ENCODE measurements at places on chromosomes 2 and 18.

DNA sequence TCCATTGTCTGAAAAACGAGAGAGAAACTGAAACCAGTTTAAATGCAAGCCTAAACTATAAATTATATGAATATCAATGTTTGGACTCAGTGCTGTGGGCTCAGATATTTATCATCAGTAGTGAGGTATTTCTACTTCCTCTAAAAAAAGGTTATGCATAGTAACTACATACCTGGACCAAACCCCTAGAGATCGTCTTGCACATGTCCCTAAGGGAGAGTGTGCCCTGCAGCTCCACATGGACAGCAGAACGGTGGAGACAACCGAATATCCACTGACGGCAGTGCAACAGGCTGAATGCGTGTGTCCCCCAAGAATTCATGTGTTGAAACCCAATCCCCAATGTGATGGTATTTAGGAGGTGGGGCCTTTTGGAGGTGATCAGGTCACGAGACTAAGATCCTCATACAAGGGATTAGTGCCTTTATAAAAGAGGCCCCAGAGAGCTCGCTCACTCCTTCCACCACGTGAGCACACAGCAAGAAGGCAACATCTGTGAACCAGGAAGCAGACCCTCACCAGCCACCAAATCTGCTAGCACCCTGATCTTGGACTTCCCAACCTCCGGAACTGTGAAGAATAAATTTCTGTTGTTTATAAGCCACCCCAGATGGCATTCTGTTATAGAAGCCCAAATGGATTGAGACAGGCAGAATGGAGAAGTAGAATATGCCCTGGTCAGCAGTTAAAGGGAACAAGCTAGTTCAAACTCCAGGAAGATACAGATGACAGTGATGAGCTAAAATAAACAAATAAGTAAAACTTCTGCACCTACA lies 208.4 kb downstream of the ANAPC1 start:
- no peak for DNase-seq

DNA sequence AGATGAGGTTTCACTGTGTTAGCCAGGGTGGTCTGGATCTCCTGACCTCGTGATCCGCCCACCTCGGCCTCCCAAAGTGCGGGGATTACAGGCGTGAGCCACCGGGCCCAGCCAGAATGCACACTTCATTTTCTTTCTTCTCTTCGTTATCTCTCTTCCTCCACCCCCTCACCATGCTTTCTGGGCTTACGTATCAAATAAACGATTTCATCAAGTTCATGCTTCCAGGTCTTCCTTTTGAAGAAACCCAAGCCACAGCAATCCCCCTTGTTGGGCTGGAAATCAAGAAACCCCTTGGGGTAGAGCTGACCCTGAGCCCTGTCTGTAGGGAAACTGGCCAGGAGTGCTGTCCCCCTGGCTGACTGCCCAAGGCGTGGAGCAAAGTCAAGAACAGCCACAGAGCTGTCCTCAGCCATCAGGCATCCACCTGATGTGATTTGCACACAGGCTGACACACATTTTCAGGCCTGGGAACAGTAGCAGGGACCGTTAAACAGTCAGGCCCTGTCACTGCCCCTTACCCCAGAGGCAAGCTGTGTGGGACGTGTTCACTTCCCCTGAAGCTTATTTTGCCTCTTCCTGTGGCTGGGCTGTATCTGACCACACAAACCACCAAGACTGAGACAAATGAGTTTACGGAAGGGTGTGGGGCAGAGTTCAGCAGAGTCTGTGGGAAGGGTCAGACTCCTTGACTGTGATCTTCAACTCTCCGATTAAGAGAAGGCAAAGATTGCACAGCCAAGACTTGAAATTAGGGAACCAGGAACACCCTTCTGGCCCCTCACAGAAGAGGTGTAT lies 15.1 kb upstream of the NMUR1 start:
- peak; percentile 46 for DNase-seq

DNA sequence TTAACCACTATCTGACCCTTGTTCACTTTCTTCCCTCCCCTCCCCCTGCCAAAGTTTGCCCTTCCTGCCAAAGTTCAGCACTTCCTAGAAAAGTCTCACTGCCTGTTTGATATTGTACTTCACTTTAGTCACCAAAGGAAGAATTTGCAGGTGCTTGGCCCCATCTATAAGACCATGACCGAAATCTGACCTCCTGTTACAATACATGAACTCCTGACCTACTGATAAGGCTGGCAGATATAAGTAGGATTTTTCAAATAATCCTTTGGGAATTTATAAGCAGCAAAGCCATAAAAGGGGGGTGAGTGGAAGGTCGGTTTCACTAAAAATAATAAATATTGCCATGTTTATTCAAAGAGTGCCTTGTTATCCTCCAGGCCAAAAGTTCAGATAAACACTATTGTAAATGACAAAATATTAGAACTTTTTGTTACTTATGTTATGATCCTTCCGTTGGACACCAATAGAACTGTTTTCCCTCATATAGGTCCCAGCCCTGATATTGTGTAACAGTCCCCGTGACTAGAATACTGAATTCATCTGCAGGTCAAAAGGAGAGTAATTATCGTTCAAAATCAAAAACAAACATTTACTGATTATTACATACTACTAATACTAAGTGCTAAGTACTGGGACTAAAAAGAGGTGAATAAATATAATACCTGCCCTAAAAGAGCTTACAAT lies 277.6 kb downstream of the EXOC6B start:
- DNase-seq, result no peak

- peak; percentile 87 for DNase-seq
Observed at GRCh38 chr2:98012561-98012991, 16.8 kb upstream of the TMEM131 start.

DNA sequence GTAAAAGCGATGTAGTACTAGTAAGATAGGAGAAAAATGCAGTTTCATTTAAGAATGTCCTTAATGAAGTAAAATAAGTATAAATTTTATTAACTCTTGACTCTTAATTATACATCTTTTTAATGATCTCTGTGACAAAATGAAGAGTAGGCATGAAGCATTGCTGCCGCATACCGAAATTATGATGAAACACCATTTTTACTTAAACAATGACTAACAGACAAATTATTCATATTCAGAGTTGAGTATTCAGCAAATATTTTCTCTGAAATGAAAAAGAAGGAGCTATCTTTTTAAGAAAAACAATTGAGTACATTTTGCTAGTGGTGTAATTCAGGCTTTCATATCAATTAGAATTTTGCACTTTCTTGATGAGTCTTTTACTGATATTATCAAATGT lies 150.6 kb upstream of the DOCK10 start:
- no peak for DNase-seq

DNA sequence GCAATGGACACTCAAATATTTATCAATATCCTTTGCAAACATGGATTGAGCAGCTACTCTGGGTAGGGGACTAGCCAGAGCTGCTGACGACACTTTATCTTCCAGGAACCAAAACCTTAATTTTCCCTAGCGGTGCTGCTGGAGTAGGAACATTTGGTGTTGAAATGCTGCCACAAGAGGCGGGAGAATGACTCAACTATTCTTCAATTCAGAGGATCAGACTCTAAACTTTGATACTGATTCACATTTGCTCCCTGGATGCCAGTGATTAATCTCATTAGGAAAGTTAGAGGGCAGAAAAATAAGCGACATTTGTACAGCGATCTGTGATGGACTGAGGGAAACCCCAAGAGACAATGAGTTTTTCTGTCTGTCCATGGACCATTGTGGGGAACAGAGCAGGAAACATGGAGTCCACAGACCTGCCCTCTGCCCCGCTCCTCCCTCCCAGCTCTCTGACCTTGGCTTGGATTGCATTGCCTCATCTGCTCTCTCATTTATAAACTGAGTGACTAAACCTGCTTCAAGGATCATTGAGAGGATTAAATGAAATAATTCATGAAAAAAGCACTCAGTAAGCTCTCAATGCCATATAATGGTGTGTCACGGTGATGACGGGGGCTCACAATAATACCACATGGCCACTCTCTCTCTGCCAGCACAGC lies 12.6 kb upstream of the EPB41L3 start:
- no peak for DNase-seq

DNA sequence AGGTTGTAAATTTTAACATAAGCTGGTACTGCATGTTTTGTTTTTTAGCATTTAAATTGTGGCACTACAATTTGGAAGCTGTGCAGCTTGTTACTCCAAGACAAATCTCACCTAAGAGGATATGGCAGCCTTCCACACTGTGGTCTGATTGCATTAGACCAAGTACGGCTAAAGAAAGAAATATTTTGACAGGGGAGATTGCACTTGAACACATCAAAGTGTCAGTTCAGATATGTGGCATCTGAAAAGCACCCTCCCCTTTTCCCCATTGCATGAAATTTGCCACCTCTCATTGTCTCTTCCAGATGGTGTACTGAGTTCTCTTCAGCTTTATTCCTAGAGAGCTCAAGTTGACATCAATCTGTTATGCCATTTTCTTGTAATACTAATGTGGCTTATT lies 295.9 kb downstream of the ERBB4 start:
- DNase-seq, result no peak

DNA sequence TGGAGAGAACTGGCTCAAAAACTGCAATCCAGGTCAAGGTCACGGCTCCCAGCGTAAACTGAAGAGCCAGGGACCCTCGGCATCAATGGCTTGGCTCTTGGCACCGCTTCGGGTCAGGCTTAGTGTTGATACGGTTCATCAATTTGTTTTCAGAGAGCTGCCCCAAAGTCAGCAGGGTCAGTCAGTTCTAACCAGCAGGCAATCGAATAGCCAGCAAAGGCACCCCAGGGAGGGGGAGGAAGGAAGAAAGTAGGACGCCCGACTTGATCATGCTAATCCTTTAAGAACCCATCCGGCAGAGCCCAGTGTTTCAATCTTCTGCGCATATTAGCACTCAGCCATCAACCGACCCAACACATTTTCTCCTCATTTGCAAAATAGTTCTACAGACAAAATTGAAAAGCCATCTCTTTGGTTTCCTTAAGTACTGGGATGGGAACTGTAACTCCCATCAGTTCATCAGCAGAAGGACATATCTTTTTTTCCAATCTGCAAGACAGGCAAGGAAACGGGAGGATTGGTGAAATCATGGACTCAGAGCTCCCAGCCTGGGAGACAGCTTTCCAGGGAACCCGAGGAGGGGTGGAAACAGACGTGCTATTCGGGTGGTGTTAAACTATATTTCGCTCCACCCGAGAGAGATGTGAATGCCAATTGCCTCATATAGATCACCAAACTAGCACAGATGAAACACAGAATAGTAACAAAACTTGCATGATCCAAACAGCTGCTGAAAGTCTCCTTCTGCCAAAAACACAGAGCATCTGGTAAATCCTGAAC lies 40.7 kb upstream of the CABLES1 start:
- DNase-seq, result no peak

DNA sequence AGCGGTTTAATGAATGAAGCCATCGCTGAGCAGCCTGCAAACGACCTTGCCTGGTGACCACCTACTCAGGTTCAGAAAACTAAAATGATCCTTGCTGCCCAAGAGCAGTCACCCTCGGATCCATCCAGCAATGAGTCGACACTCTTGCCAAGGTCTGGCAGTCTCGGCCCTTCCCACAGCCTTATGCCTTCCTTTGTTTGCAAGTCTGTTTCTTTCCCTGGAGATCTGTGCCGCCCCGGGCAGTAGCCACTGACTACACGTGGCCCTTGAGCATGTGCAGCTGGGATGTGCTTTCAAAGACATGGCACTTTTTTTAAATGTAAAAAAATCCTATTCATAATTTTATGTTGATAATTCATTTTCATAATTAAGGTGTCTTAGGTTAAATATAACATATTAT lies 37.2 kb upstream of the SLC35G4 start:
- no peak for DNase-seq

GRCh38 chr2:50674876-50675275 lies 357.1 kb downstream of the NRXN1 start:
- DNase-seq, result no peak

DNA sequence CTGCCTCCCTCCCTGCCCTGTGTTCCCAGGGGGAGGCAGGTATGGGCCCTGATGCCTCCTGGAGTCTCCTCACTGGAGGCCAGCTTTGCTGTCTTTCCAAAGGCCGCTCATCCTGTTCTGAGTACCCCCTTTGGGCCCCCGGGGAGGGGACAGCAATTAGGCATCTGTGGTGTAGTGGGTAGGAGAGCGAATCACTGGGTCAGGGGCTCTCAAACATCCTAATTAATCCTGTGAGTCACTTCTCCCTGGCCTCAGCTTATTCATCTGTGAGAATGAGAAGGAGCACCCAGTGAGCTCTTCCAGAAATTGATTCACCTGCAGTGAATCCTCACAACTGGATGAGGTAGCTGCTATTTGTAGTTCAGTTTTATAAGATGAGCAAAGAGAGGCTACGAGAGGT lies 16.4 kb downstream of the TET3 start:
- DNase-seq, result no peak

DNA sequence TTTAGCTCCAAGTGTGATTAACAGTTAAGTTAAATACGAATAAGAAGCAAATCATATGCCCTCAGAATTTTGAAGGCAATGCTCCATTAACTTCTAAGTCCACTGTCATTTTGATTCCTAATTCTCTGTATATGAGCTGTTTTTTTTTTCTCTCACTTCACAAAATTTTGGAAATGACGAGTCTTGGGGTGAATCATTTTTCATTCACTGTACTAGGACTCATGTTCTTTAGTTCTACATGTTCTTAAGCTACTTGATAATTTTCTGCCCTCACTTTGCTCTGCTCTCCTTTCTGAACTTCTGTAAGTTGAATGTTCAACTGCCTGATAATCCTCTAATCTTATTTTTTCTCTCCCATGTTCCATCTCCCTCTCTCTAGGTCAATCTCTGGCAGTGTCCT lies 141.0 kb downstream of the THADA start:
- DNase-seq, result no peak

GRCh38 chr2:121131375-121131774 lies 153.6 kb downstream of the TFCP2L1 start:
- DNase-seq, result no peak

GRCh38 chr2:181779288-181780021 lies 99.1 kb upstream of the NEUROD1 start:
- DNase-seq, result no peak

GRCh38 chr2:86617153-86617552 lies 6.5 kb downstream of the RNF103 start:
- no peak for DNase-seq

- DNase-seq, result no peak
Observed at GRCh38 chr2:58532641-58533040, 291.5 kb upstream of the FANCL start.

- DNase-seq, result no peak
Observed at GRCh38 chr2:173817582-173817981, 147.6 kb downstream of the SP3 start.

DNA sequence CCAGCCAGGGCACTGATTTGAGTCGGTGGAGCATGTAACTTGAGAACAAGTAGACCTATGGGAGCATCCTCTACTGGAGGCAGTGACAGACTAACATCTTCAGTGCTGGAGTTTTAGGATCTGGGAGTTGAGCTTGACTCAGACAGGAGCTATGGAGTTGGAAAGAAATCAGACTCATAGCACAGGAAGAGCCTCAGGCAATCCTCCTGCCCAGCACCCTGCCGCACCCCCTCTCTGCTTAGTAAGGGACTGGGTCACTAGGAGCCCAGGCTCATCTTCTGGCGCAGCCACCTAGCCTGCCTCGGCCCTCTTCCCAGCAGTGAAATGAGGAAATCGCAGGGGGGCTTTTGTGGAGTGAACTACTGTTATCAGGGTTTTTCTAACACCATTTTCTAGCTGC lies 3.6 kb downstream of the ARID5A start:
- DNase-seq, result no peak

GRCh38 chr2:73176205-73176880 lies 26.0 kb upstream of the NOTO start:
- no peak for DNase-seq

- no peak for DNase-seq
Observed at GRCh38 chr2:156300337-156300736, 32.2 kb downstream of the NR4A2 start.
